Stimulated activated CD8-positive, alpha-beta memory T cell treated with anti-CD3 and anti-CD28 coated beads, Interleukin-4, amount 100 ng/mL, for 1 hour (primary cell): ENCODE measurements at places on chromosomes 7 and 10.

DNA sequence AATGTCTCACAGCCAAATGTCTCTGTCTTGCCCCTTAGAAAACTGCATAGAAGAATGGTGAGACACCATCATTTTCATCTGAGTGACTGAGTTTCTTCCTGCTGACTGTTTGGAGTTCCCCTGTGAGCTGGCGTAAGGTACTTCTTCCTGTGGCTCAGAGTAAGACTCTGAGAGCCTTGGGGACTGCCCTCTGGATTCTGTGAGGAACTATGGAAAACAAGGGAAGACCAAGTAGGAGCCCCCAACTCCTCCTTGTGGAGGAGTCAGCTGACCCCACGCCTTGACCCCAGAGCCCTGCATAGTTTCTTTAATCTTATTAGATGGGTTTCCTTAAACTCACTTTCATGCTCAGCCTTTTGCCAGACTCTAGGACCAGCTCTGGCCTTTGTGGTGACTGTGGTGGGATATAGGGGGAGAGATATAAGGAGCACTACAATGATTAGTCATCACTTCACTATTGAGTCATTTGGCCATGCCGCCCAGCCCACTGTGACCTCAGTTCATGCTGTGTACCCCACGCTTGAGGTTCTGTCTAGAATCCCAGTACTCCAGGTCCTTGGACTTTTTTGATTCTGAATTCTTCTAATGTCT is 51.8 kb upstream of the FAM133B start:
- DNase-seq, result no peak

- DNase-seq, result no peak
Observed at GRCh38 chr7:149707448-149707886, 65.9 kb downstream of the ZNF467 start.

- DNase-seq, result no peak
Observed at GRCh38 chr7:28297801-28298459, 114.4 kb upstream of the CREB5 start.

DNA sequence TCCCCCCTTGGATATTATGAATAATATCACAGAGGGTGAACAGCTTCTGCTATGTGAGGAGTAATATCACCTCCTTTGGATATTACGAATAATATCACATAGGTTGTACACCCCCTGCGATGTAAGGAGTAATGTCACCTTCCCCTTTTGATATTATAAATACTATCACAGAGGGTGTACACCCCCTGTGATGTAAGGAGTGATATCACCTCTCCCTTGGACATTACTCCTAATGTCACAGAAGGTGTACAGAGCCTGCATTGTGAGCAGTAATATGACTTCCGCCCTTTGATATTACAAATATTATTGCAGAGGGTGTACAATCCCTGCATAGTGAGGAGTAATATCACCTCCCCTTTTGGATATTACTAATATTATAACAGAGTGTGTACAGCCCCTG is 9.2 kb upstream of the TMEM225B start:
- no peak for DNase-seq

DNA sequence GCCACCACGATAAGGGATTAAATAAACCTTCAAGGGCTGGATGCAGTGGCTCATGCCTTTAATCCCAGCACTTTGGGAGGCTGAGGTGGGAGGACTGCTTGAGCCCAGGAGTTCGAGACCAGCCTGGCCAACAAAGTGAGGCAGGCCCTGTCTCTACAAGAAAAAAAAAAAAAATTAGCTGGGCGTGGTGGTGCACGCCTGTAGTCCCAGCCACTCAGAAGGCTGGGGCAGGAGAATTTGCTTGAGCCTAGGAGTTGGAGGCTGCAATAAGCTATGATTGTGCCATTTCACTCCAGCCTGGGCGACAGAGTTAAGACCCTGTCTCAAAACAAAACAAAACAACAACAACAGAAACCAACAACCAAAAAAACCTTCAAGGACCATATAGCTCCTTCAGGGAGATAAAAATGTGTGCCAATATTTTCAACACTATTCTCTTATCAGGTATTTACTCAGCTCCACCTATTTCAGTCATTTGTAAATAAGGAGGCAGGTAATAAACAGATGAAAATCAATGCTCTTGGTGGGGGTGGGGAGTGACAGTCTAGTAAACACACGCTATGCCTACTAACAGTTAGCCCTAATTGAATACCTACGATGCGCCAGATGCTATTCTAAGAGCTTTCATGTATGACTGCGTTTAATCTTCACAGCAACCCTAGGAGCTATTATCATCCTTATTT is 13.2 kb downstream of the BAIAP2L1 start:
- DNase-seq, result no peak

- DNase-seq, result no peak
Observed at GRCh38 chr7:26224359-26224758, 22.8 kb downstream of the CBX3 start.

DNA sequence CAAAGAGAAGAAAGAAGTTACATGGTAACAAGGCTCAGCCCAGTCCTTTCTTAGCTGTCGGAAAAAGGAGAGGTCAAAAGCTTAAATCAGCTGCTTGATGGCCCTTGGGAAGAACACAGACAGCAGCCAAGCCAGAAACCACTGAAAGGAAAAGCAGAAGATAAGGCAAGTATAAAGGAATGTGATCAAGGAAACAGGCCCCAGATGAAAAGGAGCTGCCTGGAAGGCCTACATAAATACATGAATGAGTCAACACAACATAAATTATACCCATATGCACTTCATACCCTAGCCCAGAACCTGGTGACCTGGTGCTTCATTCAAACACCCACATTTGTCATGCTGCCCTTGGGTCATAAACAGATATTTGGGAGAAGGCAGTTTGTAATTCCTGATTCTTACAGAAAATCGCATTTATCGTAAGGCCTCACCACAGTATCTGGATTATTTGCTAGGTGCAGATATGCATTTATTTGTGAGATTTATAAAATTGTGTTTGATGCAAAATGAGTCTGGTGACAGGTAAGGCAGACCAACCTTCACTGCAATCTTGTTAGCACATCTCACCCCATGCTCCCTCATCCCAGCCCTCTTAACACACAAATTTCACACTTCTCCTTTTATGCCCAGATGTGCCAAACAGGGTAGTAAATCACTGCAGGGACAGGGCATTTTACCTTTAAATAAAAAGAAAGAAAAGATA is 94.9 kb upstream of the KCNIP2 start:
- no peak for DNase-seq

GRCh38 chr7:128189231-128189930 is 51.7 kb upstream of the LEP start:
- DNase-seq, result no peak

- no peak for DNase-seq
Observed at GRCh38 chr7:1415389-1415990, 43.8 kb downstream of the MICALL2 start.

DNA sequence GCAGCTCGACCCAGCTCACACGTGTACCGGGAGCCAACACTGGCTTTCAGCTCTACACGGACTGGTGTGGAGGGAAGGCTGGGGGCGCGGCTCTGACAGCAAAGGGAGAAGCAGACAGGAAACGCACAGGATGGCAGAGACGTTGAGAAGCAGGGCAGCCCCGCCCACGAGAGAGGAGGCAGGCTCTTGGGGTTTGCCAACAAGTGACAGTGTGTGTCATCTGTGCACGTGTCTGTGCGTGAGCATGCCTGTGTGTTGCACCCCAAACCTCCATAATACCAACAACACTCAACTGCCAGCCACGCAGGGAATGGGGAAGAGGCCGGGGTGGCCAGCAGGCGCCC is 64.4 kb upstream of the PDGFA start:
- peak; percentile 61 for DNase-seq

DNA sequence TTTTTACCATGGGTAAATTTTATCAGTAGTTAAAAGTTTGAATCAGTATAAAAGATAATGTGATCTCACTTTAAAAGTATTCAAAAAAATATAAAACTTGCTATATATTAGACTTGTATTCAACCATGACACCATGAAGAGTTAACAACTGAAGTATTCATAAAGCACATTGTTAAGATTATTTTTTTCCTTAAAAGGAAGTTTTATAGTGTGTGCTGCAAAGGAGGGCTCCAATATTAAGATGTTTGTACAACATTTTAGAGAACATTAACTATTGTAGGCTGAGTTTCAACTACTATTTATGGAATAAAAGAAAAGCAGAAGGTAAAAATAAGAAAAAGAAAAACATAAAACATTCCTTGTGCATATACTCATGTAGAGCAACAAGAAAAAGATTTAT is 24.5 kb upstream of the CUBN start:
- no peak for DNase-seq

- no peak for DNase-seq
Observed at GRCh38 chr7:80729591-80730320, 91.3 kb downstream of the CD36 start.

GRCh38 chr10:110691139-110691538 is 47.0 kb downstream of the RBM20 start:
- DNase-seq, result no peak

GRCh38 chr10:49497358-49497757 is 41.6 kb downstream of the ERCC6 start:
- DNase-seq, result no peak

- no peak for DNase-seq
Observed at GRCh38 chr10:88115968-88116367, 252.5 kb downstream of the PTEN start.

DNA sequence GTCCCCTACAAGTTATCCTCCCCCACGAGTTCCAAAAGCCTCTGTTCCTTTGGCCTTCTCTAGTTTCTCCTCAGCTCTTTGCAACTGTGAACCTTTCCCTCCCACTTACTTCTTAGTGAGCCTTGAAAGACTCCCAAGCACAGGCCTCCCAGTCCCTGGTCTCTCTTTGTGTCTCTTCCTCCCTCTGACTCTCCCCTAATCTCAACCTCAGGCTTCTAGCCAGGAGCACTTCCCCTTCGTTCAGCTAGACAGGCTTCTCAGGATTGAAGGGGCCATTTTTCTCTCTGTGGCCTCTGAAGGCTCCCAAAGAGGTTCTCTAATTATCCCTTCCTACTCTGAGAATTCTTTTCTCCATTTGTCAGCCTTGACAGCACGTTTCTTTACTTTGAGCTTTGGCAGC is 50.2 kb upstream of the PHYHIPL start:
- no peak for DNase-seq

- DNase-seq, result no peak
Observed at GRCh38 chr10:36738738-36739431, 386.5 kb upstream of the ANKRD30A start.

- no peak for DNase-seq
Observed at GRCh38 chr10:117399341-117400196, 24.3 kb upstream of the PDZD8 start.

DNA sequence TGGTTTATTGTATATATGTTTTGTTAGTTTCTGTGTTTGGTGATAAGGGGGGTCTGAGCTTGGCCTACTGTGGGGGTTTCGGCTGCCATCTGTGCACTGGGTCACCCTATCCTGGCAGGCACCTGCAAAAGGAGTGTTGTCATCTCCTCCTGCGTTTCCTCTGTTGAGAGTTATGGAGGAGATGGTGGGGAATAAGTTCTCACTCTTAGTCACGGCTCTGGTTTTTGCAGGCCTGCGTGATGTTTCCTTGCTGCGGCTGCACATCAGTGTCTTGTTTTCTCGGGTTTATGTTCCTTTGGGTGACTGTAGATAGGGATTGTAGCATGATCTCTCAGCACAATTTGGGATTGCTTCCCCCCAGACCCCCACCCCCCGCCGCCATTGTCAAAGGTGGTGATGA is 36.8 kb downstream of the CCM2 start:
- DNase-seq, result no peak

DNA sequence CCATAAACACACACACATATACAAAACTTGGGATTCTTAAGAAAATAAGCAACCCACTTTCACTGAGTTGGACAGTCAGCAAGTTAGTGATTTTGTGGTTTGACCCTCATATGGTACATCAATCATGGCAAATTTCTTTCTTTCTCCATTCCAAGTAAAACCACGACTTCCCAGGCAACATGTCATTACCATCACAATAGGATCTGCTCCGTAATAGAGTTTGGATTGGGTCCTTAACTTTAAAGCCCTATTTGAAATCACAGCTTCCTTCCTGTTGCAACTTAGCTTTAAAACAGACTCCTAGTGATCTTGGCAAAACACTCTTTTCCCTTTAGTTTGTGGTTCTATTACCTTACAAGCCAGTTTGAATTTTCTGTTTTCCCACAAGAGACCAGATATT is 483.6 kb downstream of the INHBA start:
- DNase-seq, result no peak

GRCh38 chr10:17409170-17409733 is 45.1 kb downstream of the ST8SIA6 start:
- DNase-seq, result no peak

- no peak for DNase-seq
Observed at GRCh38 chr10:63441404-63441803, 24.4 kb downstream of the JMJD1C start.

- no peak for DNase-seq
Observed at GRCh38 chr10:46307281-46308112, 20.7 kb downstream of the ANTXRL start.

DNA sequence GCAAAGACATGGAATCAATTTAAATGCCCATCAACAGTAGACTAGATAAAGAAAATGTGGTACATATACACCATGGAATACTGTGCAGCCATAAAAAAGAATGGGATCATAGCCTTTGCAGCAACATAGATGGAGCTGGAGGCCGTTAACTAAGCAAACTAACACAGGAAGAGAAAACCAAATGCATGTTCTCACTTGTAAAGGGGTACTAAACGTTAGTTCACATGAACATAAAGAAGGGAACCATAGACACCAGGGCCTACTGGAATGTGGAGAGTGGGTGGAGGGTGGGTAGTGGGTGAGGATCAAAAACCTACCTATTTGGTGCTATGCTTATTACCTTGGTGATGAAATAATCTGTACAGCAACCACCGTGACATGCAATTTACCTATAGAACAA is 78.4 kb upstream of the GSDME start:
- DNase-seq, result no peak

GRCh38 chr10:123882681-123883445 is 8.7 kb downstream of the CPXM2 start:
- no peak for DNase-seq

GRCh38 chr10:62057359-62057758 is 155.9 kb downstream of the ARID5B start:
- no peak for DNase-seq

- DNase-seq, result no peak
Observed at GRCh38 chr10:93579985-93580711, 13.7 kb downstream of the FFAR4 start.

DNA sequence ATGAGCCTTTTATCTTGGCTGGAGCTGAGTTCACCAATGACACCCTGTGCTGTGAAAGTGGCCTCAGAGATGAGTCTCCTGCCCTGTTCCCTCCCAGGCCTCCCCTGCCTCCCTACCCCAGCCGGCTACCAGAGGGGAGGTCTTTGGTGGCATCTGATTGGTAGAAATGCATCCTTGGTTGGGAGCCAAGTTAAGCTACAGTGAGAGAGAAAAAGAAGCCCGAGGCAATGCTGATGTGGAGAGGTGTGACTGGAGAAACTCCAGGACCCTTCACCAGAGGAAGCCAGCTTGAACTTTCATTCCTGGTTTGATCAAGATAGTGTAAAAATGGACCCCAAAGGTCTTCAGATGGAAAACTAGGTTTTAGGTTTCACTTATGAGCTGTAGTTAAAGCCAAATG is 191.1 kb upstream of the TCF7L2 start:
- no peak for DNase-seq
